ENCODE measurements at places on chromosomes 11 and 22.

DNA sequence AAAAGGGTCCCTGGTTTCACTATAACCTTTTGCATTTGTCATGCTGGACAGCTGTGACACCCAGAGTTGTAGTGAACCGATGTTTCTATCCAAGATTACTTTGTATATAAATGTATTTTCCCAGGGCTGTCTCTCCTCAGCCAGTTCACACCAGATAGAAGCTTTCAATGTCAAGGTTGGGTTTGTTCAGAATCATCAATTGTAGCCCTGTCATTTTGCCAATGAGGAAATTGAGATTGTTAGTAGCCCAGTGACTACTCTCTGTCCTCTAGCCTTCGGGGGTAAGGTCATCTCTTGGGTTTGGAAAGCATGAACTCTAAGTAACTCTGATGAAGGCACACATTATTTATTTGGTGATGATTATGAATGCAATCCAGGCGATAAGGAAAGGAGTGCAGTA lies 165.6 kb downstream of the DBX1 start:
- DNase-seq, result no peak

DNA sequence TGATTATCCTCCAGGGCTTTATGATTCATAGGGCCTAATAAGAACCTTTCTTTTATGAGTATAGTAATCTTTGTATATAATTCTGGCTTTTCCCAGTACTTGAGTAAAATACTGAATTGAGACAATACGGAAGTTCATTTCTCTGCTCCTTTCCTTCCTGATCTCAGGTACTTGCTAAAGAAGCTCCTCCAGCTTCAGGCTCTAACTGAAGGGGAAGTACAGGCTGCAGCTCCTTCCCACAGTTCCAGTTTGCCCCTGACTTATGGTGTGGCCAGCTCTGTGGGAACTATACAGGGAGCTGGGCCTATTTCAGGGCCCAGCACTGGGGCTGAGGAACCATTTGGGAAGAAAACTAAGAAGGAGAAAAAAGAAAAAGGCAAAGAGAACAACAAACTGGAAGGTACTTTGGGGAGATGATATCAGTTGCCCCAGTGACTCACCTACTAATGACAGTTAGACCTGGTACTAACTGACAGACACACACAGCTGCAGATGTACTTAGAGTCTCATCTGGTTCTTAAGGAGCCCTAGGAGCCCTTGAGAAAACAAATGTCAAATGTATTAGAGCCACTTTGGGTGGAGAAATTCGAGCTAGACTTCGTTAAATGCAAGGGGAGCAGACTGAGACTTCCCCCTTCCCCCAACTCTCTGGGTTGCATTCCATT lies 3.0 kb downstream of the TBRG1 start:
- no peak for DNase-seq

DNA sequence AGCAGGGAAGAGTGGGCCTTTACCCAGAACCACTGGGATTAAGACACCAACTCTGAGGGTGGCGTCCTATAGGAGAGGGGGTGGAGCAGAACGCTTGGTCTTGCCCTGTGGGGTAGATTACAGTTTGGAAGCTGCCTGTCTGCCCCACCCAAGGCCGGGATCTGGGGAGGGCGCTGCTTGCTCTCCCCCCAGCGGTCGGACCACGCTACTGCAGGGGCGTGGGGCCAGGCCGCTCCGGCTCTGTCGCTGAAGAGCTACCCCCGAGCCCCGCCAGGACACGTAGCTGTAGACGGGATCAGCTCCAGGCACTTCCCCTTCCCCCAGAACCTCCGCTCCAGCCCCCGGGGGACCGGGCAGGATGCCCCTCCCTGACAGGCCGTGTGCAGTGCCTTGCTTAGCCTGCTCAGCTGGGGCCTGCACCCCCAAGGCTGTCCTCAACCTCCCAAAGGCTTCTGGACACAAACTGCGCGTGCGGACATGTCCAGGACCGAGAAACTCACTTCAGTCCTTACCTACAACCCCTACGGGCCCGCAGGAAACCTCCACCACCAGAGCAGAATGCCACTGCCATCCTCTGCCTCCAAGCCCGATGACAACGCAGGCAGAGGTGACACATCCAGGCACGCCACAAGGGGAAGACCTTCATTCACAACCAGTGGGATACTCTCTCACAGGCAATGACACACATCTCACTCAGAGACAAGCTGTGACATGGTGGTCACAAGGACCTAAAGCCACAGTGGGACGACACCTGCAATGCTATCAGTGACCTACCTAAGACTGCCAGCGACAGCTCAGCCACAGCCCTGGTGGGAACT lies 3.6 kb downstream of the AHNAK start:
- no peak for DNase-seq

GRCh38 chr11:8768625-8769333 lies 86.2 kb downstream of the RPL27A start:
- DNase-seq, result no peak

Data from stimulated activated CD8-positive, alpha-beta memory T cell treated with anti-CD3 and anti-CD28 coated beads, Interleukin-7, amount 100 ng/mL, for 24 hours (primary cell).